ENCODE measurements at places on chromosomes 13 and 19.

GRCh38 chr19:43552616-43553015 is 19.6 kb downstream of the ZNF575 start:
- no peak for DNase-seq

DNA sequence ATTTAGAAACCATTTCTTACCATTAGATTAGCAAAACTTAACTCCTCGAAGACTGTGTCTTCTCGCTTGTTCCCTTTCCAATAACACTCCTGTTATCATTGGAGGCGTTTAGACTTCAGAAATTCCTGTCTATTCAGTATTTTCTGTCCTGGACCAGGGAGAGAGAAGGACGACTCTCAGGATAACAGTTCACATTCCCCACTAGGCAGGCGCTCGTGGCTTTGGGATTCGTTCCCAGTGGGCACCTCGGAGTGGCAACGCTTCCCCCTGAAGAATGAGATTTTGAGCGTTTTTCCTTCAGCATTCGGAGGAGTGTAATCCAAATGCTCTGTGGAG is 429 bp upstream of the ZNF225 start:
- no peak for DNase-seq

DNA sequence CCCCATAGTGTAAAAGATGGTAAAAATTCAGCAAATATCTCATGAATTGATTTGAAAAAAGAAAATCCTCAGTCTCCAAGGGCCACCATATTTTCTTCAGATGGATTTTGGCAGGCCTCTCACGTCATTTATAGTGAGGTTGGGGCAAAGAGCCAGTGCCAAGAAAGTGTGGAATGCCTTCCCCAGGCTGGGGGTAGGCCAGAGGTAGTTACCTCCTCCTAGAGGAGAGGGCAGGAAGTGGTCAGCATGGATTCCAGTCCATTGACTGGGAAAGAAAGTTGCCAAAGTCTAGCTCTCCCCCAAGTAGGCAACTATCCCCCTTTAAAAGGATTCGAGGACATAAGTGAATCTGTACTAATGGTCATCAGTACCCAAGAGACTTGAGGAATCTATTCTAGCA is 68.4 kb upstream of the KCTD4 start:
- DNase-seq: no peak

- DNase-seq: no peak
Observed at GRCh38 chr19:46090444-46090843, 34.0 kb downstream of the IGFL3 start.

DNA sequence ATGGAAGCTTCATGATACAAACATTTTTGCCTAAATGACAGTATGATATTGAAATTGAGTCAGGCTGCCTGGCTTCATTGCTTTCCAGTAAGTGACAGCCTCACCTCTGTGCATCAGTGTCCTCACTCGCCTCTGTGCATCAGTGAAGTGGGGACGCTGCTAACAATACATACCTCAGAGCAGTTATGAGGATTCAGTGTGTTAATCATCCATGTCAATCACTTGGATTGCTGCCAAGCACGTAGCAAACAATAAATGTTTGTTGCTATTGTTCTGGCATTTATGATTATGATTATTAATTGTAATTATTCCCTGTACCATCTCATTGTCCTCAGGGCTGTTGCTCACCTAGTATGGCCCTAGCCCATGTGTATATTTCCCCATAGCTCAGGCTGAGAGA is 8.8 kb downstream of the PPP2R1A start:
- no peak for DNase-seq

- DNase-seq: no peak
Observed at GRCh38 chr13:20064128-20064527, 96.7 kb downstream of the GJA3 start.

DNA sequence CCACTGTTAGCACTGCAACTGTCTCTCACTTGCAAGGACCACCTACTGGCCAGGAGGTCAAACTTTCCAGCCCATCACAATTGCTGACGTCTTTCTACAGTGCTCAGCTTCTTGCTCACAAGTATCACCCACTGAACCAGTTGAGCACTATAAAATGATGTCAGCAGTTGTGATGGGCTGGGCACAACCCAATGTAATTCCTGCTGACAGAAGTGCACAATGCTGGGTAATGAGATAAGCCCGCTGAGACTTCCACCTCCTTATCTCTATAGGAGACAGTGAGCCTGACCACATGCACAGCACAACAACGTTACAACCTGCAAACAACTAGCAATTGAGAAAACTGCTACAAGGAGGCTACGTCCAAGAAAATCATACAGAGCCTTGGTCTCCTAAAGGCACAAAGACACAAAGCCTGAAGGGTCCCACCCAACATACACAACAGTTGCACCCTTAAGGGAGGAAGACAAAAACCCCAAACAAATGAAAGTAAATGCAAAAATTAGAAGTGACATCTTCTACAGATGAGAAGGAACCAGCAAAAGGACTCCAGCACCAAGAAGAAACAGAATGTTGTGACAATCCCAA is 273.2 kb downstream of the LIG4 start:
- no peak for DNase-seq

GRCh38 chr13:92843549-92843948 is 383.1 kb upstream of the GPC6 start:
- DNase-seq: no peak

DNA sequence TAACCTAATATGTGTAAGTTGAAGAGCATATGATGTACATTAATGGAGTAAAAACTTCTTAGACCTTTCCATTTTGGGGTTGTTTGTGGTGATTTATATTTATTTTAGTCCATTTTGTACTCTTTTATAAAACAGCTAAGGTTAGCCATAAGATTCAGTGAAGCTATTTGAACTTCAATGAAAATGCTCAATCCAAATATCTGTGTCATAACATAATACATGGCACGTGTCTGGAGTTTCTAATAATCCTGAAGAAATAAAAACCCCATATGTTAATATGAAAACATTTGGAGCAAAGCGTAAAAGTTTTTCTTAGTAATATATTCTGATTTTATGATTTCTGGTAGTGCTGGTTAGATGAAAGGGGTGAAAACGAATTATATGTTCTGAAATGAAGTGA is 1729.7 kb downstream of the PCDH9 start:
- no peak for DNase-seq

- no peak for DNase-seq
Observed at GRCh38 chr13:103299079-103299478, 232.9 kb upstream of the SLC10A2 start.

- DNase-seq: no peak
Observed at GRCh38 chr13:102903659-102904407, 58.0 kb downstream of the ERCC5 start.

Measured in HuH-7 (cell line).